ENCODE measurements at places on chromosomes 7 and 10. TPM values are rescaled to one million over a fixed set of nuclear protein-coding genes. Genes with fewer than 3 reads are reported as not detected.

Gene SPDYE5
- not detected for total RNA-seq

Gene ANKRD16
- 3.5 TPM for total RNA-seq

Gene ZNHIT1
- total RNA-seq, result 74.6 TPM

Gene FAM237B
- not detected for total RNA-seq

Gene SPDYE1
- total RNA-seq, result not detected
